CD4-positive, alpha-beta T cell treated with Interleukin-10 for 1 hour (primary cell): ENCODE measurements at places on chromosomes 7 and 10.

DNA sequence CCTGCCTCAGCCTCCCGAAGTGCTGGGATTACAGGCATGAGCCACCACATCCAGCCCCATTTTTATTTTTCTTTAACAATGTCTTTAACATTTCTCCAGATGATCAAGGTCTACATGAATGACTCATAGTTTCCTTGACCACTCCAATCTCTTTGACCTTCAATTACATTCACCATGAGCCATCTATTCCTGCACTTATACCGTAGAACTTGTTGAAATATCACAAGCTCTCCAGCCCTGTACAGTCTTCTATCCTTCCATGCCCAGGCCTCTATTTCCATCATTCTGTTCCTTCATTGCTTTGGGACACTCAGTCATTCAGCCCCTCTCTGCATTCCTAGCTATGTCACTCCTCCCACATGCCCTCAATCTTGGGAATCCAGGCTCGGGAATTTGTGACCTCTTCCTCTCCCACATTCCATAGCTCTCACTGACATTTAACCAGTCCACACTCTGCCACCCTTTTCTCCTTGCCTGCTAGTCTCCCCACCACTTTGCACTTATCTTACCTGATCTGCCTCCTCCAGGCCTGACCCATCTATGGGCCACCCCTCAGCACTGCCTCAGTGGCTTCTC, 151.8 kb upstream of the STK17A start:
- DNase-seq: no peak

DNA sequence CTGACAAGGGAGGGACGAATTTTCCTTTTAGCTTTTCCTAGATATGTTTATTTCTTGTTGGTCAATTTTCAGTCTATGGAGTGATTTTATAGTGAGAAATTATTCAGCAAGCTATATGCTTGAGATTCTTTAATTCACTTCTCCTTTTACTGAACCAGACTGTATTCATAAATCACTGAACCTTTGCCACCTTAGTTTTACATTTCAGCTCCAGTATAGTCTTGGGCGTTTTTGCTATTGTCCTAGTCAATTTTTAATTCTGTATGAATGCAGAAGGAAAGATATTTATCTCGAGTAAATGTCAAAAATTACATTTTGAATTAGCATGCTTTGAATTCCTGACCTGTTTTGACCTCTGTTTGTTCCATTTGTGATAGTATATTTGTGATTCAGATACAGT, 468.9 kb downstream of the IPMK start:
- DNase-seq: no peak

GRCh38 chr10:126101736-126102135, 205.4 kb downstream of the FANK1 start:
- no peak for DNase-seq

GRCh38 chr10:48522011-48522765, 82.7 kb downstream of the ARHGAP22 start:
- DNase-seq: no peak

DNA sequence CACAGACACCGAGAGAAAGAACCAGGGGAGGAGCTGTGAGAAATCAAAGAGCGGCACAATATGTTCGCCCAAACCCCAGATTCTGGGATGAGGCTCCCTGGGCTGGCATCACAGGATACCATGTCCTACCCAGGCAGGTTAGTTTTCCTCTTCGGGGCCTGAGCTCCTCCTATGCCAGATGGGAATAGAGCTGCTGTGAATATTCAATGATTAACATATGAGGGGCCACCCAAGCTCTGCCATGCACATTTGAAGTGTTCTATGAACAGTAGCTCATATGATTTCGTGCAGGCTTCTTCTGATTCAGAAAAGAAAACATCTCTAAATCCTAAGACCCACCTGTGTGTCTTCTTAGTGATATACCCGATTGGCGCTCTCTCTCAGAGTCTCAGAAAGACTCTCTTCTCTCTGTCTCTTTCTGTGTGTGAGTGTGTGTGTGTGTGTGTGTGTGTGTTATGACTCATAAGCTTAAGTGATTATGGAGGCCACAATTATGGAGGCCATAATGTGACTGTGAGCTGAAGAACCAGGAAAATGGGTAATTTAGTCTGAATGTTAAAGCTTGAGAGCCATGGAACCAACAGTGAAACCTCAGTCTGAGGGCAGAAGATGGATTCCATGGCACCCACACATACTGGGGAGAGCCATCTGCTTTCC, 220.5 kb downstream of the KLF6 start:
- DNase-seq: no peak
